ENCODE measurements at places on chromosomes 12 and 14.

GRCh38 chr14:96482986-96483385 lies 19.2 kb upstream of the PAPOLA start:
- no peak for DNase-seq

DNA sequence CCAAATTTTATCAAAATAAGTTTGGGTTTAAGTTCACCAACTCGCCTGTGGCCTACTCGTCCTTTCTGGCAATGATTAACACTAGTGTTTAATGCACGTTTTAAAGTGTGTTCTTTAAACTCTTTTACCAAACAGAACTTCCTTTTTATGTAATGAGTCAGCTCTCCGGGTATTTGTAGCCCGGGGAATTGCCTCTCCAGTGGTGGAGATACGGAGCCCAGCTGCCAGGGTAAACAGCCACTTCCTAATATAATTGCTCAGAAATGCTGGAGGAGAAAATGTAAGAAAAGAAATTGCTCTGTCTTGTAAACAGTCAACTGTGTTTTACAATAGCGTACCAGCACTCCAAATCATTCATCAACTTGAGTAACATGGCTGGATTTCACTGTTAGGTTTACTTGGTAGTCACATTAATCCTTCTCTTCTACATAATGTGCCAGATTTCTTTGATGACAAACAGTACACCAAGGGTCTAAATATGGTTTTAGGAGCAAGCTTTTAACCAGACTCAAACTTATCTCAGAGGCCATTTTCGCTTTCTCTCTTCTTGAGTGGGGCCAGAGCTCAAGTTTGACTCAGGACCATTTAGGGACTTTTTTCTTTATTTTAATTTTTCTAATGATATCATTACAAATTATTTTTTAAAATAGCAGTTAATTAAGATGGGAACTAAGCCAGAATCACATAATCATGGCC lies 101.2 kb upstream of the SLC38A2 start:
- DNase-seq, result peak; percentile 69

GRCh38 chr12:123245678-123246077 lies 12.4 kb downstream of the MTRFR start:
- DNase-seq, result no peak

- DNase-seq, result no peak
Measured at GRCh38 chr12:95974358-95974757, 21.8 kb downstream of the HAL start.

GRCh38 chr12:44384136-44384535 lies 492.0 kb downstream of the NELL2 start:
- no peak for DNase-seq

GRCh38 chr12:125135906-125136305 lies 70.7 kb downstream of the AACS start:
- no peak for DNase-seq
